ENCODE measurements at places on chromosomes 12 and 14.
A peak's percentile ranks its signal among the peaks of the same experiment; 100 is the strongest.

DNA sequence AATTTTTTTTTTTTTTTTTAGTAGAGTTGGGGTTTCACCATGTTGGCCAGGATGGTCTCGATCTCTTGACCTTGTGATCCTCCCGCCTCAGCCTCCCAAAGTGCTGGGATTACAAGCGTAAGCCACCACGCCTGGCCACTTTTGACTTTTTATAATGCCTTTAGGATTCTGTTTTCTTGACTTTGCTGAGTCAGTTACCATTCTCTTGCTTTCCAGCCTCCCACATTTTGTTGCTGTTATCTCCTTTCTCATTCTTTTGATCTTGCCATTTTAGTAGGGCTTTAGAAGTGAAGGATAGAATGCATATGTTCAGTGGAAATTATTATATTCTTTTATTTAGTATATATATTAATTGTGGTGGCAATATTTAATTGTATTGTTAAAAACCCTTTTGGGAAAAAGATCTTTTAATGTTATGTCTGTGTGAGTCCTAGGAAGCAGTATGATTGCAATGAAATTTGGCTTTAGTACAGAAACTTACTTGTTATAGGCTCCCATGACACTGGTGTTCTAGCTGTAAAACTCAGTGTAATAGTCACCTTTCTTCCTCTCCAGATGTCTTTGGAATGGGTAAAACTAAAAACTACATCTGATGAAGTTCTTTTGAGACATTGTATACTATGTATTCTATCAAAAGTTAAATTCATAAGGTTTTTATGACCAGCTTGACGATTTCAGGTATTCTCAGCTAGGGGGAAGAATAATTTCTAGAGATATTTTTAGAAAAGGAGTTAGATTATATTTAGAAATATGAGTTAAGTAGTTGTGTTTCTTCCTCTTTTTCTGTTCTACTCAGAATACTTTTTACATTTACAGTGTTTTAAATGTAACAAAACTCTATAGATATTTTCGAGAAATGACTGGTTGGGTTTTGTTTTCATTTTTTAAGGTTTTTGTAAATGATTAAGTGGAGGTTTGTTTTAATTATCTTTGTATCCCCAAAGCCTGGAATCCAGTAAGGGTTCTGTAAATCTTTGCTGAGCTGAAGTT, 74.7 kb downstream of the APAF1 start:
- DNase-seq = peak; percentile 52

DNA sequence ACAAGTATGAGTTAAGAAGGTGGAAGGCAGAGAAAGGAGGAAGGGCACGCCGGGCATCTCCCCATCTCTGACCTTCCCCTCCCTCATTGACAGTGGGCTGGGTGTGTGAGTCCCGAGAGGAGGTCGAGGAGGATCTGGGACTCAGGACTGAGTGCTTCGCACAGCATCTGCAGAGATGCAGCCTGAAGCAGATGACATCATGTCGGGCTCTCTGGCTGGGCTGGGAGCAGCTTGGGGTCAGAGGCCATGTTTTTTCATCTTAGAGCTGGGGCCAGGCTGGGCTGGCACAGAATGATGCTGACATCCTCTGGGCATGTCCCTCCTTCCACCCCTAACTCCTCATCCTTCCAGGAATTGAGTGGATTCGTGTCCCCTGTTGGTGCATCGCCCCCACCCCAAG, 43.5 kb downstream of the CMKLR1 start:
- DNase-seq = no peak

GRCh38 chr14:86739761-86740160, 1209.8 kb downstream of the FLRT2 start:
- no peak for DNase-seq

DNA sequence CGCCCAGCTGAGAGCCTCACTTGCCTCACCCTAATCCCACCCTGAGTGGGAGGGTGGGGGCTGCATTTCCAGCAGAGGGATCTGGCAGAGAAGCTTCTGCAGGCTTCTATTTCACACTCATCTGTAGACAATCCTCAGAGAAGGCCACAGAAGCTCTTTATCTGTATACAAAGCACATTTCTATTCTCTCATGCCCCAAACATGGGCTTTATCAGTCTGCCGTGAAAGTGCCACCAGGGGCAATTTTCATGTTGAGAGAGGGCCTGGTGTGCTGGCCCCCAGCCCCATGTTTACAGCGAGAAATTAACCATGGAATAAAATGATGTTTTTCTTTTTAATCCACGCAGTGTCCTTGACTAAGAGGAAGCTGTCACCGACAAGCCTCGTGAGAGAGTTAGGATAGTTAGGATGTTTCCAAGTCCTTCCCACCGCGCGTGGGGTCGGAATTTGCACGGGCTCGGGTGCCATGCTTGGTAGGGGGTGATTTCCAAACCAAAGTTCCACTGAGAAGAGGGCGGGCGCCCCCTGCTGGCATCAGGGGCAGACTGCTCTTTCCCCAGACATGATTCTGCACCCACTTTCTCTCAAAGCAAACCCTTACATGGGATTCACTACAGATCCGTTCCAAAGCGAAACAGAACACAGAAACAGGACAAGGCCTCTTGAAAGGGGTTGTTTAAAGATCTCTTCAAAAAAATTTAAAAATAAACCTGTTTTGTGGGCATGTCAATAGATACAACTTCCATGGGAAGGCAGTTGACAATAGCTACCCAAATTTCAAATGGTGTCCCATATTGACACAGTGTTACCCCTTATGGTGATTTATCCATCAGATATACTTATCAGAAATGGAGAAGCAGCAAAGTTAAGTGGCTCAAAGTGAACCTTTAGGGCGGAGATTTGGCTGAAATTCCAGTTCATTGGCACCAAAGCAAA, 19.4 kb downstream of the BDKRB1 start:
- DNase-seq = peak; percentile 44

DNA sequence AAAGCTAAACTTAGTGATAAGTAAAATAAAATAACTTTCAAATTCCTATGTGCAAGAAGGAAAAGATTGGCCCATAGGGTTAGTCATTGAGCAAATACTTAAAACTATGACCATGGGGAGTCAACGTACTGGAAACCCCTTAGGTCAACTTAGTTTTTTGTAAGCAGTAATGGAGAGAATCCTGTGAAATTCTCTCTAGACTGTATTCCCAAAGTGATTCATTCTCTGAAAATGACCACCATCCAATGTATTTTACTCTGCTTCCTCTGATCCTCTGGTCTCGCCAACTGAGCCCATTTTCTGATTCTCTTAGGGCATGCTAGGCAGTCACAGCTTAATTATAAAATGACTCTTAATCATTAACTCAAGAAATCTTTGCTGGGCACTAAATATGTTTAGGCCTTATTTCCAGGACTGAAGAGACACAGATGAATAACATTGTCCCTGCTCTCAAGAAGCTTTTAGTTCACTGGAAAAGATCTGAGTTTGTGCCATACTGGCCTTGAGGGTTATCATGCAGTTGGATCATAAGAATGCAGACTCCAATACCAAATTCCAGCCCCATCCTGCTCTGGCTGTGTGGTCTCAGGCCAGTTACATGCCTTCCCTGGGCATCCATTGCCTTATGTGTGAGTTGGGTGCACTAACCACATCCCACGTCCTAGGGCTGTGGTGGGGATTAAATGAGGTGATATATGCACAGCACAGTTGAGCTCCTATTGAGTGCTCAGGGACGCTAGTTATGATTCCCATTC, 732.4 kb downstream of the AACS start:
- no peak for DNase-seq

- DNase-seq = no peak
Observed at GRCh38 chr12:10701843-10702242, 21.3 kb downstream of the YBX3 start.

- DNase-seq = no peak
Observed at GRCh38 chr12:78149459-78149858, 318.8 kb downstream of the NAV3 start.

DNA sequence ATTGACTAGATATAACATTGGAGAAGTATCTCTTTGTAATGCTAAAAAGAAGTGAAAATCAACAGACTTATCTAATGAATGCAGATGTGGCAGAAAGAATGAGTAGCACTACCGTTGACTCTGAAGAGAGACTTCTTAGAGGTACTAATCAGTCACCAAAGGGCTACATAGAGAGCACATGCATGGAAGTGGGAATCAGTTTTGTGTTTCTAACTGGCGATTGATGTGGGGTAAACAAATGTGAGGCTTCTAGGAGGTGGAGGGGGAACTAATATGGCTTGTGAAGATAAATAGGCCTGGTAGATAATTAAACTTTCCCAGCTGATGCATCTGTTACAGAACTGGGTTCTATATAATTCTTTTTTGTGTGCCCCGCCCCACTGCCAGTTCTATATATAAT, 10.5 kb downstream of the COCH start:
- no peak for DNase-seq

- DNase-seq = no peak
Observed at GRCh38 chr14:103072595-103073366, 11.2 kb upstream of the LBHD2 start.

- no peak for DNase-seq
Observed at GRCh38 chr12:71441836-71442566, 2.4 kb downstream of the LGR5 start.

GRCh38 chr14:74669846-74670245, 43.0 kb downstream of the AREL1 start:
- DNase-seq = no peak

- peak; percentile 73 for DNase-seq
Observed at GRCh38 chr12:38921025-38921677, 15.8 kb upstream of the CPNE8 start.

DNA sequence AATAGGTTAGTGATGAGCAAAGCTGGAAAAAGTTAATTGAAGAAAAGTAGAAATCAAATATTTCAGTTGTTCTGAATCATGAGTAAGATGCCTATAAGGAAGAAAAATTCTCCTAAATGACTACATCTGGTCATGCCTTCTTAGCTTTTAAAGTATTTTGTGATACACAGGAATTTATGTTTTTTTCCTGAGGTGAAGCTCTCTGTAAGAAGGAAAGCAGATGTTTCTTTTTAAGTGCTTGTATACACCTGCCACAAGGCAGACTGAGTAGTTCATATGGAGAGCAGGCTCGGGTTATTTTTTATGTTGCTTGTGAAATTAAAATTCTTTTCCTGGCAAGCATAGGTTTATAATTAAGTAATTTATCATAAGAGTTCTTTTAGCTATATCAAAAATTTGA, 275.2 kb downstream of the RAD51B start:
- DNase-seq = no peak

DNA sequence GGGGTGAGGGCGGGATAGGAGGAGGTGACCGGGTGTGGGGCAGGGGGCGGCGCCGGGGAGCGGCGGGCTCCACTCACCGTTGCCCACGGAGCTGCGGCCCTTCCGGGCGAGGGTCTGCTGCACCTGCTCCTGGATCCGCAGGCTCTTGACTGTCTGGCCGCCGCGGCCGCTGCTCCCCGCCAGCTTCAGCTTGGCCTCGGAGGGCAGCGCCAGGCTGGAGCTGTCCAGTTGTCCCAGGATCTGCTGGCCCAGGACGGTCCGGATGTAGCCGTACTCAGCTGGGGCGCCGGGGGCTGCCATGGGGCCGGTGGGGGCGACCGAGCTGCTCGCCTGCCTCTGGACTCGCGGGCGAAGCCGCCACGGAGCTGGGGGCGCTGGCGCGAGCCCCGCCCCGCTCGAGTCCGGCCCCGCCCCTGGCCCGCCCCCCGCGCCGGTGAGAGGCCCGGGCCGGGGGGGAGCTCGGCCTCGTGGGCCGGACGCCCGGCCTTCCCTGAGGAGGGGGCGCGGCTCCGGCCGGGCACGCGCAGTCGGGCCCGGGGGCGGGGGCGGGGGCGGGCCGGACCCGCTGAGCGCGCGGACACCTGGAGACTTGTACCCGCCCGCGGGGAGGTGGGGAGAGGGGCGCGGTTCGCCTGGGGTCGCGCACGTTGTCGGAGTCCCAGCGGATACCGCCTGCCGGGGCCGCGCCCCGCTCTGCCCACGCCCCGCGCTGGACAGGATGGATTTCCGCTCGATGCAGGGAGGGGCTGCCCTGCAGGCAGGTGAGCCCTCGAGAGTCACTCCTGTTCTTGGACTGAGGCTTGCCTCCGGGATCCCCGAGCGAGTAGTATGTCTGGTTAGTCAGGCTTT, at the start of gene PKP2:
Gene PKP2, minus strand, starts transcription at position 346 of the 849 bp plus-strand sequence. Its CDS starts 46 bp downstream, at position 300.
- no peak for DNase-seq

GRCh38 chr12:68866950-68867349, 59.0 kb downstream of the MDM2 start:
- DNase-seq = no peak

GRCh38 chr14:74605531-74606223, 6.4 kb downstream of the LTBP2 start:
- no peak for DNase-seq

DNA sequence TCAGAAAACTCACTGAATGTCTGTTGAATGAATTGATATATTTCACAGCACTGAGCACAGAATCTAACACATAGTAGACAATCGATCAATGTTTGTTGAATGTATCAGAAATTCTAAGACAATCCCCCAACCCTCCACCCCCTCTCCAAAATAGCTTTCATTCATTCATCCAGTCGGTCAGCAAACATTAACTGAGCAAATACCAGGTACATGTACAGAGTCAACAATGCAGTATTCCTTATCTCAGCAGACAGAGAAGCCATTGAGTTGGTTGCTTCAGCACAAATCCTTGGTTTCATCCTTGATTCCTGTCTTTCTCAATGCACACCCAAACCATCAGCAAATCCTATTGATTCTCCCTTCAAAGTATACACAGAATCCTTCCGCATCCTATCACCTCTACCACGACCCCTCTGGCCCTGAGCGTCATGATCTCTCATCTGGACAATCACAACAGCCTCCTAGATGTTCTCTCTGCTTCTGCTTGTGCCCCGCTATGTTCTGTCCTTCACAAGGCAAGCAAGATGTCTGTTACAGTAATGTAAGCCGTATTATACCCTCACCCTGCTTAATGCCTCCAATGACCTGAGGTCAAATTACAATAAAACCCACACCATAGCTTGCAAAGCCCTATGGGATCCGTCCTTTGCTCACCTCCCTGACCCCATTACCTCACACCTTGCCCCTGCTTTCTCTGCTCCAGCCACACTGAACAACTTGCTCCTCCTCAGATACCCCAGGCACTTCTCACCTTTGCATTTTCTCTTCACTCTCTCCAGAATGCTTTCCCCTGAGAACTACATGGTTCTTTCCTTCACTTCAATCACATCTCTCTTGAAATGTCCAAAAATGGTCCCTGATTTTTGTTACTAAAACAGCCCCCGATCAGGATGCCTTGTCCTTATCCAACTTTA, 738.1 kb upstream of the TBX3 start:
- no peak for DNase-seq

GRCh38 chr12:75656648-75657047, 145.2 kb upstream of the KRR1 start:
- DNase-seq = no peak

- no peak for DNase-seq
Observed at GRCh38 chr14:71332476-71332875, 425.2 kb downstream of the PCNX1 start.

- DNase-seq = no peak
Observed at GRCh38 chr12:121657305-121658008, 12.0 kb downstream of the MORN3 start.

Data from Kasumi-1 (cell line).